ENCODE measurements at places on chromosomes 7 and 10.

GRCh38 chr7:3995187-3995586 lies 686.9 kb upstream of the FOXK1 start:
- no peak for DNase-seq

- peak; percentile 48 for DNase-seq
Measured at GRCh38 chr10:113126229-113127201, 176.5 kb downstream of the TCF7L2 start.

- DNase-seq = no peak
Measured at GRCh38 chr7:80359476-80359875, 152.4 kb downstream of the GNAT3 start.

DNA sequence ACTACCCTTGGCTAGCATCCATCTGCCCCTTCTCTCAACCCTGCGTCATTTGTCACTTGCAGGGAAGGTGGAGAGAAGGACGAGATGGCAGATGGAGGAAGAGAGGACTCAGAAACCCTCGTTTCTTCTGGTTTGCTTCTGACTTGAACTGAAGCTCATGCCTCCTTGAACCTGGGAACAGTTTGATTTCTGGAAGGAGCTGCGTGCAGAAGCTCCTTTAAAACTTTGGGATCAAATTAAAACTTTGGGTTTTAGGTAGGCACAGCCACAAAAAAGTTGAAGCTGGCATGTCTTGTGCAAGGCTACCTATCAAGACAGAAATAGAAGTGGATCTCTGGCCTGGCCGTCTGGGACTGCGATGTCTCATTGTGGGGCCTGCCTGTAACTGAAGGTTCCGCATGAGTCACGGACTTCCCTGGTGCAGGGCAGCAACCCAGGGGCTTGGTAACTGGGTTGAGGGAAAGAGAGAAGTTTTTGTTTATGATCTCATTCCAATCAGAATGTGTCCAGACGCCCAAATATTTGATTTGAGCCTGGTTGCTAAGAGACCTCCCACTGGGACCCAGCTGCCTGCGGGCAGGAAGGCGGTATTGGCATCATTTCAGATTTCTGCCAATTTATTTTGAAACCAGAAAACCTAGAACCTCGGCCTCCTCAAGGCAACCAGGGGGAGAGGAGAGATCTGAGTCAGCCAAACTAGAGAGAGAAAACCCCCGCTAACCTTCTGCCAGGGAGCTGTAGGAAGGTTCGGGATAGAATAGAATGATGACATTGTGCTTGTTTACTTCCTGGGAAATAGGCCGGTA lies 15.8 kb upstream of the CAMK1D start:
- DNase-seq = peak; percentile 49

DNA sequence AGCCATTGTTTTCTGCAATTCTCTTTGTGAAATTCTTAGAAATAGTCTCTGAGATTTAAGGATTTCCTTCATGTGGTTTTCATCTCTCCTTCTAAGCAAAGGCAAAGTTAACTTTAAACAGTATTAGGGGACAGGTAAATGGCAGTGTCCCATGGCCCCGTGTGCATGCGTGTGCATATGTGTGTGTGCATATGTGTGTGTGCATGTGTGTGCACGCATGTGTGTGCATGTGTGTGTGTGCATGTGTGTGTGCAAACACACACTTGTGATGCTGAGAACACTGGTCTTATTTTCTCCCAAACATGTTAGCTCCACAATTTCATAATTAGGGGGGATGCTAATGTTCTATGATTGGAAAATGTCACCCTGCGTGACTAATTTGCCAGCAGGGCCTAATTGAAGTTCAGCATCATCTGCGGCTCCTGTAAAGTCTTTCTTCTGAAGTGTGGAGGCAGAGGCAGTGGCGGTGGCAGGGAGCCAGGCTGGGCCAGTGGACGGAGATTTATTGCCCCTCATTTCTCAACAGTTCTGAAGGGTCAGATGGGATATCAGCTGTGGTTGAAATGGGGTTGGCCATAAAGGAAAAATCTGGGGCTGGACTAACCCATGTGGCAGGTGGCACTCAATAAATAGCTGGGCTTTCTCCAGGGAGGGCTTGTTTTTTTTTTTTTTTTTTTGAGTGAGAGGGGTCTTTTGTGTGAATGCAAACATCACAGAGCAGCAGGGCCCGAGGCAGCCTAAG lies 289.3 kb upstream of the PODXL start:
- no peak for DNase-seq

All from CD4-positive, alpha-beta T cell treated with Interleukin-17A for 4 hours (primary cell).